Activated T-helper 9 cell treated with anti-CD3 and anti-CD28 coated beads, Interleukin-2, amount 50 U/mL, for 16 hours (primary cell): ENCODE measurements at places on chromosomes 12 and 14.

DNA sequence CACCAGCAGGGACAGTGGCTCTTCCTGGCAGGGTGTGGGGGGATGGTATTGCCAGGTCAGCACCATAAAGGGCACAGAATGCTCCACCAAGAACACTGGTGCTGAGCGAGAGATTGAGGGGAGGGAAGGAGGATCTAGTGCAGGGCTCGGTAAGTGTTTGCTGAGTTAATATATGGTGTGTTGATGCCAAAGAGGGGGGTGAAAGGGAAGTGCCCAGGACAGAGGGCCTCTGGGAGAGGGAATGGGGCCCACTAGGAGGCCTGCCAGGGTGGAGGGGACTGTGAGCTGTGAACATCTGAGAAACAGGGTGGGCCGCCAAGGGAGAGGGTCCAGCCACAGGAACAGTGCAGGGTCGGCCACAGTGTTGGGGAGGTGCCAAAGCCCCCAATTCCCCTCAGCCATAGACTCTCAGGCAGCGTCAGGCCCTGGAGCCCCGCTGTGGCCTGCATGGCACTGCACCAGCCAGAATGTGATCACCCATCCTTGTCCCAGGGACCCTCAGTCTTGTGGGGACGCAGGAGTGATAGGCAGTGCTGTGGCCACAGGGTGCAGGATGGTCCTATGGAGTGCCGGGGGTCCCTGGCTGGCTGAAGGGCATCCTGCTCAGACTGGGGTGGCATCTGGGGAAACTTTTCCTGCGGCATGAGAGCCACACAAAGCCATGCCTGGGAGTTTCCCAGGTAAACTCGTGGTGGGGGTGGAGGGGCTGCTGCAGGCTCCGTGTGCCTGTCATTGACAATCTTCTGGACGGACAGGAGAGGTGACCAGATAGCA lies 11.9 kb downstream of the RIN3 start:
- no peak for DNase-seq

DNA sequence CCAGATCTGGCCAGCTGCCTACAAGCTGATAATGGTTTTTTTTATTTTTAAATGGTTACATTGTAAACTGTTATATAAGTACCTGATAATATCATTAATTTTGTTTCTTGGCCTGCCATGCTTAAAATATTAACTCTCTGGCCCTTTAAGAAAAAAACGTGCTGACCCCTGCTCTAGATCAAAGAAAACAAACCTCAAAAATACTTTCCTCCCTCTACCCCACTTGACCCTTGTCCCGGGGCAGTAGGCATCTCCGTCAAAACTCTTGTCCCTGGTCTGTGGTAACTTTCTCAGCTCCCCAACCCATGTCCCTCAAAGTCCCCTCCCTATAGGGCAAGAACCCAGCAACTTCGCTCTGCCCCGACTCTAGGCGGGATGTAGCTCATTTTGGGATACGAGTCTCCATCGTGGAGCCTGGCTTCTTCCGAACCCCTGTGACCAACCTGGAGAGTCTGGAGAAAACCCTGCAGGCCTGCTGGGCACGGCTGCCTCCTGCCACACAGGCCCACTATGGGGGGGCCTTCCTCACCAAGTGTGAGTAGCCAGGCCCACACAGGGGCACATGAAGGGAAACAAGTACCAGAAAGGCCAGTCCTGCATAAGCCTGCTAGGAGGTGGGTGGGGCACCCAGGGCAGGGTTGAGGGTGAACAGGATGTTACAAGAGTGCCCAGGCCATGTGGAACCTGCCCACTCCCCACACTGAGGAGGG lies 3.5 kb downstream of the RDH5 start:
- DNase-seq, result no peak

DNA sequence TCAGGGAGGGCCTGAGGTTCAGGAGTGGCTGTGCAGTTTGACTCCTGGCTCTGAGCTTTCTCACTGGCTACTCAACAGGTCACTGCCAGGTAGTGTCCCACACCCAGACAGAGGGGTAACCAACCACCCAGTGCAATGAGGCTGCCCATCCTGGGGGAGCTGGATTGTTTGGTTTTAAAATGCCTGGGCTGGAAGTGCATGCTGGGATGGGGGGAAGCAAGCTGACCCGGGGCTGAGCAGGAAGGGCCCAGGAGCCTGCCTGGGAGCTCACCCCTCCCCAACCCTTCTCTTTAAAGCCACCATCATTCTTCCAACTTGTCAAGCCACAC lies 12.6 kb upstream of the ABHD12B start:
- no peak for DNase-seq

GRCh38 chr12:89770391-89770790 lies 61.8 kb upstream of the ATP2B1 start:
- no peak for DNase-seq

- DNase-seq, result no peak
Measured at GRCh38 chr14:105380756-105381155, 17.6 kb upstream of the TEX22 start.

- DNase-seq, result no peak
Measured at GRCh38 chr14:67477926-67478799, 10.4 kb downstream of the TMEM229B start.

- no peak for DNase-seq
Measured at GRCh38 chr12:47804171-47804570, 15.5 kb downstream of the HDAC7 start.
